ENCODE measurements at places on chromosomes 1 and 21. TPM values are rescaled to one million over a fixed set of nuclear protein-coding genes. Genes with fewer than 3 reads are reported as not detected.

Gene KRTAP21-3
- total RNA-seq, result not detected

Gene SLC5A9
- not detected for total RNA-seq

Gene TMEM51
- total RNA-seq, result 11.7 TPM

Gene NHLH1
- 0.26 TPM for total RNA-seq

Gene OR10J1
- not detected for total RNA-seq

Gene MIA3
- 61.3 TPM for total RNA-seq

Gene TMEM125
- total RNA-seq, result 55.6 TPM

Gene TFAP2E
- total RNA-seq, result 0.72 TPM

Gene PLPPR4
- total RNA-seq, result not detected

Gene PLXNA2
- total RNA-seq, result 10.2 TPM

Gene TRABD2B
- total RNA-seq, result not detected

Gene GUCA2A
- not detected for total RNA-seq

Gene TMEM82
- not detected for total RNA-seq

Gene XKR8
- 4.9 TPM for total RNA-seq

Gene XCL2
- total RNA-seq, result not detected

Gene LYSMD1
- total RNA-seq, result 12.8 TPM

Gene SOX13
- 102 TPM for total RNA-seq

Gene MTMR11
- 18.2 TPM for total RNA-seq

Gene LORICRIN
- total RNA-seq, result not detected

Gene C1orf210
- 23.3 TPM for total RNA-seq

Gene LTN1
- total RNA-seq, result 14.9 TPM

Gene CEP85
- total RNA-seq, result 42.5 TPM

Gene ZC3H12A
- total RNA-seq, result 18.9 TPM

Gene PPIAL4G
- total RNA-seq, result not detected

Gene RASSF5
- total RNA-seq, result 17.6 TPM

Gene GBP4
- total RNA-seq, result 0.83 TPM

Gene ADORA3
- not detected for total RNA-seq

Gene RCSD1
- not detected for total RNA-seq

Gene KRTAP10-2
- not detected for total RNA-seq

Gene PTPRU
- 44.3 TPM for total RNA-seq

Gene HES2
- total RNA-seq, result 2.1 TPM

Gene PLA2G2C
- 0.48 TPM for total RNA-seq

Gene FABP3
- total RNA-seq, result not detected

Gene ATAD3C
- total RNA-seq, result 4.2 TPM

Gene CSF3R
- not detected for total RNA-seq

Gene NGF
- 9.7 TPM for total RNA-seq

Gene KRTAP21-2
- not detected for total RNA-seq

Gene SPATA46
- total RNA-seq, result not detected

Gene SLC30A10
- total RNA-seq, result not detected

Gene GNG4
- 16.3 TPM for total RNA-seq

Gene KCNK2
- total RNA-seq, result 0.90 TPM

Gene OR2AK2
- not detected for total RNA-seq

Gene TLR5
- 2.5 TPM for total RNA-seq

Gene EXO1
- 32.1 TPM for total RNA-seq

Gene OR14K1
- total RNA-seq, result not detected

Gene GJA4
- not detected for total RNA-seq

Gene ARHGEF16
- total RNA-seq, result 25.1 TPM

Gene TEKT2
- total RNA-seq, result not detected

Gene ENO1
- 1,902 TPM for total RNA-seq

Gene GOLT1A
- total RNA-seq, result 18.7 TPM
